ENCODE measurements at places on chromosomes 5 and 9.

DNA sequence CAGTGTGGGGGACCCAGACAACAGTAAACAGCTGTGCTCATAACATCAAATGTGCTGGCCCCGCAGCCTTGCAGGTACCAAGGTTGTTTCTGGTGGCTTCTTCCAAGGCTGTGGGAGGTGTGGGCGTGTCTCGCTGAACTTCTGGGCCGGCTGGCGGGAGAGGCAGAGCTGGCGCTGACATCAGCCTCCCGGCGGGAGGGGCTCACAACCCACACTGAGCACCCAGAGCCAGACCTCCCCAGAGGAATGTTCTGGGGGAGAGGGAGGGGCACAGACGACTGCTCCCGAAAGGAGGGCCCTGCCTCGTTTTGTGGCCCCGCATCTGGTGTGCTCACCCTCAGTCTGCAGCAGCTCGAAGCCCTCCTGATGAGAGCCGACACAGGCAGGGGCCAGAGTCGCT lies 6.9 kb upstream of the SLC12A7 start:
- no peak for DNase-seq

- DNase-seq = no peak
Measured at GRCh38 chr5:149072376-149072775, 9.5 kb upstream of the SH3TC2 start.

GRCh38 chr9:124503713-124504529 lies 3.3 kb downstream of the NR5A1 start:
- DNase-seq = no peak

- no peak for DNase-seq
Measured at GRCh38 chr9:113185271-113185670, 34.5 kb downstream of the SLC31A2 start.

GRCh38 chr5:170655476-170655875 lies 128.0 kb upstream of the GABRP start:
- DNase-seq = no peak

DNA sequence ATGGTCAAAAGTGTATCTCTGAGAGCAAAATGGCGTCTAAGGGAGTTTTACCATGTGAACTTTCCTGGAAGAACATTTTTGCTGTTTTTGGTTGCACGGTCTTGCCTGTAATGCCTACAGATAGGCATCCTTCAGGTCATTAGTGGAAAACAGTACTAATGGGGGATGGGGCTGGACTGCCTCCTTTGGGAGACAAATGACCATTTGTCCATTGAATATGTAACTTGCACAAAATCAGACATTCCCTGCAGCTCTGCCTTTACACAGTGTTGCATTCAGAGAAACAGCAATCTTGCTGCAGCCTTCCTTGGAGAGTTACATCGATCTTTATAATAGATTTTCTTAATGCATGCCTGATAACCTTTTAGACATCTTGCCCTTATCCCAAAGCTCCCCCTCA lies 138.5 kb upstream of the EGFLAM start:
- no peak for DNase-seq

DNA sequence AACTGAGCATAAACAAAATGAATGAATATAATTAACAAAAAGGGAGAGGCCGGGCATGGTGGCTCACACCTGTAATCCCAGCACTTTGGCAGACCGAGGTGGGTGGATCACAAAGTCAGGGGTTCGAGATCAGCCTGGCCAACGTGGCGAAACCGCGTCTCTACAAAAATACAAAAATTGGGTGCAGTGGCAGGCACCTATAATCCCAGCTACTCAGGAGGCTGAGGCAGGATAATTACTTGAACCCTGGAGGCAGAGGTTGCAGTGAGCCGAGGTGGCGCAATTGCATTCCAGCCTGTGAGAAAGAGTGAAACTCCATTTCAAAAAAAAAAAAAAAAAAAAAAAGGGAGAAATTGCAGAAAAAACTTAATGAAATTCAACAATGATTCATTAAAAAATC lies 839.3 kb upstream of the CTNND2 start:
- DNase-seq = no peak

DNA sequence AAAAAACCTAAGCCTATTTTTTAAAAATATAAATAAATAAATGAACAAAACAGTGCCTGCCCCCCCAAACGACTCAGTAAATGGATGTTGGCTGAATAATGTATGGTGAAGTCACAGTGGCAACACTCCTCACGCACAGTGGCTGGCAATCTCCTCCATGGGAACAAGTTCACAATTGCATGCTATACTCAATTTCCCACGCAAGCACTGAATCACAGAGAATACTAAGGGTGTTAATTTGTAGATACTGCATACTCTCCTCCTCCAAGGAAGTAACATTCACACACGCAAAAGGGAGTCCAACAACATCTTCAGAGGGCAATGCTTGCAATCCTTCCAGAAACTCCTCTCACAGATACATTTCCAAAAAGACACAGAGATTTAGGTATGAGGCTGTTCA lies 47.5 kb downstream of the SERINC5 start:
- no peak for DNase-seq

DNA sequence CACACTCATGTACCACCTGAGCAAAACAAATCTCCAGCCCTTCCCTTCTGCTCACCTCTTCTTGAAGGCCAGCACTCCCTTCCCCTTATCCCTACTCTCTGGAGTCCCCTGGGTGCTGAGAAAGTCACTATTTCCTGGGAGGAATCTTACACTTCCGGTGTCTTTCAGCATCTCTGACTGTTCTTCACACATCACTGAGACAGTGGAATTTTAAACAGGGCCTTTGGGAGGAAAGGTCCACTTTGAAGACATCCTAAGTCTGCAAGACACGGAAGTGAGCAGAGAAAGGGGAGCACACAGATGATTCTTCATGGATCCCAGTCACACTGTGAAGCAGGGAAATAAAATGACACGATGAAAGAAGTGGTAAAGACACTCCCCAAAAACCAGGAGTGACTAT lies 25.6 kb downstream of the FRMD3 start:
- no peak for DNase-seq

DNA sequence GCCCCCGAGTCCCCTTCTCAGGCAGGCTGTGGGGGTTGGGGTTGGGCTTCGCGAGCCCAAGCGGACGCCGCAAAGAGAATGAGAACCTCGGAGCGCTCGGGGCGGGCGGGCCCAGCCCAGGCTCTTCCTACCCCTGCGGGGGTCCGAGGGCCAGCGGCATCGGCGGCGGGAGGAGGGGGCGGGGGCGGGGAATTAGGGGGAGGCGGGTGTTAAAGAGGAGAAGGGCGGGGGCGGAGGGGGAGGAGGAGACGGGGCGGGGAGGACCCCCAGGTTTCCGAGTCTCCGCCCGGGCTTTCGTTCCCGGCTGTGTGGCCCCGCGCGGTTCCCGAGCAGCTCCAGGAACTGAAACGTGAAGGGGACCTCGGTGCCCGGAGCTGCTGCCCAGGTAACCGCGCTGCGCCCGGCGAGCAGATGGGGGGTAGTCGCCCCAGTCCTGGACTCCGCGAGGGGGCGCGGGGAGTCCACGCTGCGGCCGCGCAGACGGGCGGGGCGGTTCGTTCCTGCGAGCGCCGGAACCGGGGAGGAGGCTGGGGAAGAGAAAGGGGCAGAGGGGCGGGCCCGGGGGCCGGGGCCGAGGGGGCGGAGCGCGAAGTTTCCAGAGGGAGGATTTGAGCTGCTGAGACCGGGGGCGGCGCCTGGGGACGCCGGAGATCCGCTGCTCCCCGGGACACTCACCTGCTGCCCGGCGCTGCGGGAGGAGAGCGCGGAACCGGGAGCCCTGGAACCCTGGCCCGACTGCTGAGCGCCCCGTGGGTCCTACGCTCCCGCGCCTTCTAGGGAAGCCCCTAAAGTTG lies 38.4 kb upstream of the PLEKHG4B start:
- no peak for DNase-seq

DNA sequence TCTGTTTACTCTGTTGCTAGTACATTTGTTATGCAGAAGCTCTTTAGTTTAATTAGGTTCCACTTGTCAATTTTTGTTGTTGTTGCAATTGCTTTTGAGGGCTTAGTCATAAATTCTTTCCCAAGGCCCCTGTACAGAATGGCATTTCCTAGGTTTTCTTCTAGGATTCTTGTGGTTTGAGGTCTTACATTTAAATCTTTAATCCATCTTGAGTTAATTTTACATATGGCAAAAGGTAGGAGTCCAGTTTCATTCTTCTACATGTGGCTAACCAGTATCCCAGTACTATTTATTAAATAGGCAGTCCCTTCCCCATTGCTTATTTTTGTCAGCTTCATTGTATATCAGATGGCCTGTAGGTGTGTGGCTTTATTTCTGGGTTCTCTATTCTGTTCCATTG lies 792.4 kb downstream of the PTPRD start:
- no peak for DNase-seq

GRCh38 chr9:131337131-131337848 lies 47.8 kb downstream of the PLPP7 start:
- DNase-seq = no peak

GRCh38 chr5:105150323-105150722 lies 1587.7 kb upstream of the NUDT12 start:
- no peak for DNase-seq

- no peak for DNase-seq
Measured at GRCh38 chr9:134546746-134547145, 94.9 kb upstream of the COL5A1 start.

DNA sequence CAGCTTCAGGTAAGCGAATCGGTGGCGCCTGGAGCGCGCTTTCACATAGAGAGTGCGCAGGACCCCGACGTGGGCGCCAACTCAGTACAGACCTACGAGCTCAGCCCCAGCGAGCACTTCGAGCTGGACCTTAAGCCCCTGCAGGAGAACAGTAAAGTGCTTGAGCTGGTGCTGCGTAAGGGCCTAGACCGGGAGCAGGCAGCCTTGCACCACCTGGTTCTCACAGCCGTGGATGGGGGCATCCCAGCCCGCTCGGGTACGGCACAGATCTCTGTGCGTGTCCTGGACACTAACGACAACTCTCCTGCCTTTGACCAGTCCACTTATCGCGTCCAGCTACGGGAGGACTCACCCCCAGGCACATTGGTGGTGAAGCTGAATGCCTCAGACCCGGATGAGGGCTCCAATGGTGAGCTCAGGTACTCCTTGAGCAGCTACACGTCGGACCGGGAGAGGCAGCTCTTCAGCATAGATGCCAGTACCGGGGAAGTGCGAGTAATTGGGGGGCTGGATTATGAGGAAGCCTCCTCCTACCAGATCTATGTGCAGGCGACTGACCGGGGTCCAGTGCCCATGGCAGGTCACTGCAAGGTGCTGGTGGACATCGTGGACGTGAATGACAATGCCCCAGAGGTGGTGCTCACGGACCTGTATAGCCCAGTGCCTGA lies 1.1 kb downstream of the PCDHAC2 start:
- DNase-seq = no peak

DNA sequence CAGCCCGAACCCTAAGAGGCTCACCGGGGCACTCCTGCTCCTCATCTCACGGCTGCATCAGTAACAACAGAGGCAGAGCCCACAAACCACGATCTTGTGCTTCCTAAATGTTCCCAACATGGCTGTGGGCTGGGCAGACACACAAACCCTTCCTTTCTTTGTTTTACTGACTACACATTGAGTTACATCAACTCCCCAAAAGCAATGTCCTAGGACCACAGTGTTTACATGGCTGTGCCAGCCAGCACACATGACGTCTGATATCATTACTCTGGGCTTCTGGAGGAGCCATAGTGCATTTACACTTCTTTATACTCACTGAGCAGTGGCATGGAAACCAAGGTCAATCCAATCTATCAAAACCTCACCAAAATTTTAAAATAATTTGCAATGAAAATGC lies 101.4 kb downstream of the LHFPL2 start:
- DNase-seq = no peak

DNA sequence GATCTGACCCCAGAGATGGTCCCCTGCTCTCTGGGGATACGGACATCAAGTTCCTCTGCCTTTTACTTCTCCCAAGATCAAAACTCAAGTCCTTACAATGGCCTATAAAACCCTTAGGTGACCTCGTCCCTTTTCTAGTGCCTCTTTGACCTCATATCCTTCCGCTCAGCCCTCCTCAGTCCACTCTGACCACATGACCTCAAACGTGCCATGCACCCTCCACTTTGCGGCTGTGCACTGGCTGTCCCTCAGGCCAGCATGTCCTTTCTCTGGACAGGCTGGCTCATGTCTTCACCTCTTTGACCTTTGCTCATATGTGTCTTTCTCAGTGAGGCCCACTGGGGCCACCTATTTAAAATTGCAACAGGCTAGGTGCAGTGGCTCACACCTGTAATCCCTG lies 14.7 kb downstream of the TRMO start:
- no peak for DNase-seq

DNA sequence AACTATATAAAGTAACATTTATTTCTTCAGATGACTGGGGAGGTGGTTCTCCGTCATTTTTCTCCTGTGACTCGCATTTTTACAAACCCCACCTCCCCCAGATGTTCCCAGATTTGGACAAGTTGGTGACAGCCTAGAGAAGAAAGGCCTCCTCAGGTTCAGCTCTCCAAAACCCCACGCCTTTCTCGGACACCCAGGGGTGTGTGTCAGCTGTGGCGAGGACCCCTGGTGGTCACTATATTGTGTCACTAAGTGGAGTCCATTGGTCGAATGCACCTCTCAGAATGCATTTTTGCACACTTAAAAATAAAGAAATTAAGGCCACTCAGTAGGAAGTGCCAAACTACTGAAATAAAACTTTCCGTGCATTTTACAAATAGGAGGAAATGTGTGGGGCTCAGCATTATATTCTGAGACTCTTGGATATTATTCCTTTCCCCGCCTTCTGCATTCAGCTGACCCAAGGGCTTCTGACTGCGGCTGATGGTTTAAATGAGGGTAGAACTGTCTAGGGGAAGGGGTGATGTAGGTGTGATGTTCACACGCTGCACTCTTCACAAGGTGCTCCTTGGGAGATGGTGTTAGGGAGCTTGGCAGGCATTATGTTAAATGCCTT lies 47.6 kb downstream of the ACO1 start:
- no peak for DNase-seq

GRCh38 chr9:106682420-106682819 lies 180.5 kb upstream of the ZNF462 start:
- DNase-seq = no peak

- no peak for DNase-seq
Measured at GRCh38 chr5:173855995-173856656, 32.0 kb upstream of the CPEB4 start.

DNA sequence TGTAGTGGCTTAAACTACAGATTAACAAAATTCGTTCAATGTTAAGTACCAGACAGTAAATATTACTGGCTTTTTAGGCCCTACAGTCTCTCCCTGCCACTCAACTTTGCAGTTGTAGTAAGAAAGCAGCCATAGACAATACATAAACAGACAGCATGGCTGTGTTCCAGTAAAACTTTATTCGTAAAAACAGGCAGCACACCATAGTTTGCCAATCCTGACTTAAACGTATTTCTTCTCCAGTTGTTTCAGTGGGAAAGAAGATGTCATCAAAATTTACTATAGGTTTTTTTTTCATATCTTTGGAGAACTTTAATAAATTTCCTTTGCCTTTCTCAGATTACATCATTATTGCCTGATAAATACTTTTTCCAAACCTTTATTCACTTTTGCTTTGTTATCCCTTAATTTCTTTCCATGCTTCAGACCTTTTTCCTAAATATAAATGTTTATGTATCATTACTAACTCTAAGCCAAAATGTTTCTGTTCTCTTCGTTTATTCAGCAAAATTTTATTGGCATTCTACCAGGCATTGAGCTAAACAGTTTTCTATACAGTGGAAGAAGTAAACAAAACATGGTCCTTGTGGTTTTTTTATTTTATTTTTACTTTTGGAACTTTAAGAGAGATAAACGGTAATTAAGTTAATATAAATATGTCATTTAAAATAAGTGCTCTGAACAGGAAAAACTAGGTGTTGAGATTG lies 64.5 kb downstream of the SLF1 start:
- DNase-seq = no peak

- no peak for DNase-seq
Measured at GRCh38 chr5:179867476-179867875, 8.9 kb upstream of the MRNIP start.

GRCh38 chr9:89690334-89690912 lies 85.6 kb downstream of the GADD45G start:
- no peak for DNase-seq
